Choroid plexus epithelial cell (primary cell): ENCODE measurements at places on chromosomes 13 and 19.

DNA sequence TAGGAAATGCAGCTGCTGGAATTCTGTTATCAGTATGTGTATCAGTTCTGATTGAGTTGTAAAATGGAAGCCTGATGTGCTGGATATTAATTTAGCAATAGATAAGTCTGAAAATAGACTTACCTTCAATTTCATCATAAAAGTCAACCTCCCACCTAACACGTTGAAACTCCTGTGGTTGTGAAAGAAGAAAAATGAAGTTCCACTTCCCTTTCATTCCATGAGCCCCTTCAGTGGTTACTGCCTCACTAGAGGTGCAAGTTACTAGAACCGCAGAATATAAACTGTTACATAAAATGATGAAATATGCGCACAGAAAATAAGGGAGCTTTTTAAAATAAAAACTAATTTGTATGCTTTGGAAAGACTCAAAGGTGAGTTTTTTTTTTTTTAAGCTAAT, 249.2 kb downstream of the SHISA2 start:
- DNase-seq: no peak

- DNase-seq: peak; percentile 54
These were observed 59.7 kb upstream of the UBL3 start for GRCh38 chr13:29909975-29910674.

- DNase-seq: no peak
These were observed 23.2 kb upstream of the MAB21L1 start for GRCh38 chr13:35499676-35500075.

GRCh38 chr13:35832551-35832950, 298.6 kb downstream of the DCLK1 start:
- DNase-seq: no peak

GRCh38 chr13:45242070-45242469, 41.2 kb upstream of the KCTD4 start:
- peak; percentile 73 for DNase-seq

GRCh38 chr13:111929036-111929616, 137.8 kb upstream of the SOX1 start:
- no peak for DNase-seq

GRCh38 chr19:3333662-3334061, 32.7 kb upstream of the NFIC start:
- no peak for DNase-seq

GRCh38 chr19:19022380-19022961, 10.8 kb downstream of the SUGP2 start:
- peak; percentile 19 for DNase-seq

DNA sequence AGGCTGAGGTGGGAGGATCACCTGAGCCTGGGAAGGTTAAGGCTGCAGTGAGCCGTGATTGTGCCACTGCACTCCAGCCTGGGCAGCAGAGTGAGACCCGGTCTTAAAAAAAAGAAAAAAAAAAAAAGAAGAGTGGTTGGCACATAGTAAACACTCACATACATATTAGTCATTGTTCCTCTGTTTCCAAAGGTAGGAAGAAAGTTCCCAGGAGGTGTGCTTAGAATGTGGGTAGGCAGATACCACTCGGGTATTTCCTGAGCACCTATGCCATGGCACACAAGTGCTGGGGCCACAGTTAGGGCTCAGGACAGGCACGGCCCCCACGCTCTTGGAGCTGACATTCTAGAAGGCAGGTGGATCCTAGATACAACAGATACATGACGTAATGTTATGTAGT, 41.4 kb downstream of the SIPA1L3 start:
- DNase-seq: no peak

DNA sequence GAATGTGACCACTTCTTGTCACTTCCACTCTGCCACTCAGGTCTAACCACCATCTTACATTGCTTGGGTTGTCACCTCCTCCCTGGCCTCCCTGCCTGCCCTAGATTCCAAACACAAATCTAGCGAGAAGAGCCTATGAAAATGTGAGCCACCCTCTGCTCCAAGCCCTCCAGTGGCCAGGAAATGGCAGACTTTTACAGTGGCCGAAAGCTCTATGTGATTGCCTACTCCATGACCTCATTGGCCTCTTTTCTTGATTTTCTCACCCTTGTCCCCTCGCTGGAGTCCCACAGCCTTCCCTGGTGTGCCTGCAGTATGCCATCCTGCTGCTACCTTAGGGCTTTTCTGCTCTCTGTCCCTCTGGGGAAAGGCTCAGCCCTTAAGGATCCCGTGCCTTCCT, 84.2 kb downstream of the LRCH1 start:
- DNase-seq: no peak

DNA sequence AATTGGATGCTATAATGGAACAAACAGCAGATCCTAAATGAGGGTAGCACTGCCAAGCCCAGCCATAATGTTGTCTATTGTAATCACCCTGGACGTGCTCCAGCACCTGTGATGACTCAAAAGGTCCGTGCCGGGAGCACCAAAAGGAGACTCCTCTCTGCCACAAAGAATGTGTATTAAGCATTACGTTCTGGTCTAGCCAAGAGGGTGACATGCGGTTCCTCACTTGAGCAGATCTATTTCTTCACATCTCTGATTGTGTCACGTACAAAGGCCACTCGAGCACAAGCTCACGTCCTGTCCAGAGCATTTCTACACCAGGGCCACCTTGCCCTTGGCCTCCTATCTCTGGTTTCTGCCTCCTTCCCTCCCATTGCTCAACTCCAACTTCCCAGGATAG, 219.9 kb upstream of the IRS2 start:
- DNase-seq: peak; percentile 62

DNA sequence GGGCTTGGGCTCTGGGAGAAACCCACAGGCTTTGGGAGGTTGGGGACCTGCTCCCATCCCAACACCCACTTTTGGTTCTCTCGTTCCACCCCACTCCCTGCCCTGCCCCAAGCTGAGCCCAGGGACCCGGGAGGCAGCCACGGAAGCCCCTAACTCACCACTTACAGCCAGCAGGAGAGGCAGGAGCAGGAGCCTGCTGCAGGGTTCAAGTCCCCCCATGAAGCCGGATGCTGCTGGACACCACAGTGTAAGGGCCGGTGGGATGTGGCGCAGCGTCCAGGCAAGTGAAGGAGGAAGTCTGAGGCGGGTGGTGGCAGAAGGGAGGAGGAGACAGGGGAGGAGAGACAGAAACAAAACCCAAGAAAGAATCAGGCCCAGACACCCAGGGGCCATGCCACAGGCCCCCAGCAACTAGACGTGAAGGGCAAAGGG, at the start of gene TYROBP:
Gene TYROBP (minus strand): TSS at position 286 of the 432 bp plus-strand sequence. CDS start 67 bp downstream, at position 219.
- DNase-seq: no peak
